Airway epithelial cell (primary cell): ENCODE measurements at places on chromosomes 11 and 22. TPM values are rescaled to one million over a fixed set of nuclear protein-coding genes. Genes with fewer than 3 reads are reported as not detected.

The CNTN5 gene
- total RNA-seq, result not detected in 2 replicates

The P2RY6 gene
- 0.21 TPM in 1 of 2 replicates, not detected in the other for total RNA-seq

The UBQLN3 gene
- not detected in 2 replicates for total RNA-seq

The OR9Q1 gene
- total RNA-seq, result not detected in 2 replicates

The CRYAB gene
- 4.2 and 16.6 TPM in 2 replicates for total RNA-seq

The MN1 gene
- 16.8 and 18.3 TPM in 2 replicates for total RNA-seq

The RFPL3 gene
- total RNA-seq, result not detected in 2 replicates

The OR8D2 gene
- not detected in 2 replicates for total RNA-seq

The MYEOV gene
- total RNA-seq, result 0.78 and 1.7 TPM in 2 replicates

The FOLR1 gene
- total RNA-seq, result 0.63 TPM in 1 of 2 replicates, not detected in the other

The BATF2 gene
- total RNA-seq, result 0.09 TPM in 1 of 2 replicates, not detected in the other

The CHRDL2 gene
- total RNA-seq, result not detected in 2 replicates

The IGSF22 gene
- total RNA-seq, result 0.21 TPM in 1 of 2 replicates, not detected in the other

The FAM83F gene
- 23.5 and 27.1 TPM in 2 replicates for total RNA-seq

The IGHMBP2 gene
- 9.7 and 13.9 TPM in 2 replicates for total RNA-seq

The LMO1 gene
- not detected in 2 replicates for total RNA-seq

The RHOD gene
- 358 and 363 TPM in 2 replicates for total RNA-seq

The VSIG10L2 gene
- not detected in 2 replicates for total RNA-seq

The UVRAG gene
- 7.5 and 8.6 TPM in 2 replicates for total RNA-seq

The DDI1 gene
- not detected in 2 replicates for total RNA-seq

The MPPED2 gene
- not detected in 2 replicates for total RNA-seq

The ENTHD1 gene
- total RNA-seq, result not detected in 2 replicates

The RASGRP2 gene
- total RNA-seq, result not detected in 2 replicates

The CCDC87 gene
- total RNA-seq, result 0.14 and 0.23 TPM in 2 replicates

The CATSPERZ gene
- total RNA-seq, result 0.63 TPM in 1 of 2 replicates, not detected in the other

The COA4 gene
- 107 and 124 TPM in 2 replicates for total RNA-seq

The GAB2 gene
- 0.79 and 3.5 TPM in 2 replicates for total RNA-seq

The C22orf31 gene
- total RNA-seq, result not detected in 2 replicates

The SYTL2 gene
- total RNA-seq, result 1.9 and 2.4 TPM in 2 replicates

The MOV10L1 gene
- total RNA-seq, result 0.07 and 0.98 TPM in 2 replicates

The LRRC56 gene
- total RNA-seq, result 0.23 and 0.56 TPM in 2 replicates

The MRGPRX3 gene
- 0.21 TPM in 1 of 2 replicates, not detected in the other for total RNA-seq

The ZNRF3 gene
- total RNA-seq, result 5.9 and 8.3 TPM in 2 replicates

The MYBPC3 gene
- total RNA-seq, result not detected in 2 replicates

The GGTLC2 gene
- not detected in 2 replicates for total RNA-seq

The FGF3 gene
- not detected in 2 replicates for total RNA-seq

The SNX19 gene
- 34.2 and 48.3 TPM in 2 replicates for total RNA-seq

The RAB3IL1 gene
- not detected in 2 replicates for total RNA-seq

The ELF5 gene
- total RNA-seq, result 0.74 and 1.9 TPM in 2 replicates

The C11orf16 gene
- not detected in 2 replicates for total RNA-seq

The OR1S1 gene
- total RNA-seq, result not detected in 2 replicates

The YAP1 gene
- 81.4 and 140 TPM in 2 replicates for total RNA-seq

The VPS26B gene
- total RNA-seq, result 38.1 and 40.7 TPM in 2 replicates

The TSSK2 gene
- total RNA-seq, result not detected in 2 replicates

The CASP5 gene
- total RNA-seq, result not detected in 2 replicates

The HEPHL1 gene
- 0.79 and 1.1 TPM in 2 replicates for total RNA-seq

The MPZL3 gene
- total RNA-seq, result 16.5 and 20.0 TPM in 2 replicates

The SLC15A3 gene
- total RNA-seq, result 0.05 and 0.07 TPM in 2 replicates

The ACTN3 gene
- 0.14 TPM in 1 of 2 replicates, not detected in the other for total RNA-seq

The SCGB1C1 gene
- total RNA-seq, result not detected in 2 replicates

The H19 gene
- 810 and 834 TPM in 2 replicates for total RNA-seq

The INSC gene
- 0.92 TPM in 1 of 2 replicates, not detected in the other for total RNA-seq

The POU2AF1 gene
- 0.28 and 3.4 TPM in 2 replicates for total RNA-seq

The PRG3 gene
- not detected in 2 replicates for total RNA-seq

The CABP2 gene
- total RNA-seq, result not detected in 2 replicates
